SW 1271 (cell line): ENCODE measurements at places on chromosomes 5 and 9.

DNA sequence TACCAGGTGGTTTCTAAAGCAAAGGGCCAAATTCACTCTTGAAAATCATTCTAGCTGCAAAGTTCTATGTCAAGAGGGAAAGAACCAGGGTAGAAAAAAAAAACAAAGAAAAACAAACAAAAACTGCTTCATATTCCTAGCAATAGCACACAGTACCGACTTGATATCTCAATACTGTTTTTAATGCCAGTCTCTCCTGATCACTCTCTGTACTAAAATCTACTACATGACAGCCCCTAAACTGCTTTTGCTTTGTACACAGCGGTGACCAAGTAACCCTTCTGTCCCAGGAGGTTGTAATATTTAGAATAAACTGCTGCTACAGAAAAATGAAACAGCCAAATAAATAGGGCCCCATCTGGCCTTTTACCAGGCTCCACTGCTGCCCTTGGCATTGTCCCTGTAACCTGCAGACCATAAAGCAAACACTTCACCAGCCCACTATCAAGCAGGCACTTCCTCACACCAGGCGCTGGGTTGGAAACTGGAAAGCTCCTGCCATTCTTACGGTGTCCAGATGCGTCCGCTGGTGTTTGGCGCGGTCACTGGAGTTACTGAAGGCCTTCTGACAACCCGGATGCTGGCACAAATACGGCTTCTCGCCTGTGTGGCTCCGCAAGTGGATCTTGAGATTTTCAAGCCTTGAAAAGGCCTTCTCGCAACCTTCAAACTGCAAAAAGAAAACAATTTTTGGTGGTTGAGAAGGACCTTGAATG is 363.2 kb downstream of the GLIS3 start:
- no peak for DNase-seq

DNA sequence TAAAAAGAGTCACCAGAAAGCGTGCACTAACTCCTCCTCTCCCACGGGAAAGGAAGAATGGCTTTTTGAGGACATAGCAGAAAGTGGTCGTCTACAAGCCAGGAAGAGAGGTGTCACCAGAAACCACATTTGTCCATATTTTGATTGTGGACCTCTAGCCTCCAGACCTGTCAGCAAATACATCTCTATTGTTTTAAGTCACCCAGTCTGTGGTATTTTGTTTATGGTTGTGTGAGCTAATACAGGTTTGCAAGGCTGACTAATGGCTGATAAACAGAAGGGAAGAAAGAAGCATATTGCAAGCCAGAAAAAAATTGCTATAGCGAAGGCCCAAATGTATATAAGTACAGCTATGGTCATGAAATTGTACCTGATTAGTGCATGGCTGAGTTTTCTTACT is 21.4 kb downstream of the WDR70 start:
- no peak for DNase-seq

DNA sequence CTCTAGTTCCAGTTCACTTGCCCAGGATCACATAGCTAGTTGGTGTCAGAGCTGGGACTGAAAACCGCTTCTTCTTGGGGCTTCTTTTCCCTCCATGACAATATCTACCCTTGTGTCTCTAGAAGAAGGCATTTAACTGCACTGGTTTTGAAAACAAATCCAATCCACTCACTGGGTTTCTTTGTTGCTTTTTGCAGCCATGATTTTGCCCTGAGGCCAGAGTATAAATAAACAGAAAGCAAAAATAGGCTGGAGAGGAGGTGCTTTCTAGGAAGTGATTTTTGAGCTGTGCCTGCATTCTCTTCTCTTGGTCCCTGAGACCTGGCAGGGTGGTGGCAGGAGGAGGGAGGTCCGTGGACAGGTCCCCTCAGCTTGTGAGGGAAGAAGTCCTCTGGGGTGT is 6.9 kb upstream of the TRIO start:
- DNase-seq, result no peak

DNA sequence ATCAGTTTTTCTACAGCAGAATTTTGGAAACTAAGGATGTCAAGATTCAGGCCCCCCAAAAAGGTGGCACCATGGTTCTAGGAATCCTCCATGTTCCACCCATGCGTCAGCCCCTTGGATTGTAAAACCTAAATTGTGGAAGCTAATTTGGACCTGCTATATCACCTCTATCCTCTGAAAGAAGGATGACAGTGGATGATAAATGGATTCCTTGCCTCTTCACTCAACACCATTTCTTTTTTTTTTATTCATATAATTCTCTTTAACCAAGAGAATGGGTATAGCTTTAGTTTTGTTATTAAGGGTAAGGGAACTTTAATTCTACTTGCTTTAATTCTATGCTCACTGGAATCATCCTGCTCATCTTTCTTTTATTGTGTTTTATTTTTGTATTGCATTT is 71.8 kb downstream of the GNAQ start:
- DNase-seq, result no peak

GRCh38 chr5:125026867-125027731 is 280.7 kb upstream of the ZNF608 start:
- no peak for DNase-seq

- no peak for DNase-seq
Observed at GRCh38 chr9:134208981-134209725, 44.8 kb upstream of the RNU6ATAC start.
